ENCODE measurements at places on chromosomes 11 and 22.

- no peak for DNase-seq
Measured at GRCh38 chr11:73034777-73035176, 107.3 kb downstream of the FCHSD2 start.

DNA sequence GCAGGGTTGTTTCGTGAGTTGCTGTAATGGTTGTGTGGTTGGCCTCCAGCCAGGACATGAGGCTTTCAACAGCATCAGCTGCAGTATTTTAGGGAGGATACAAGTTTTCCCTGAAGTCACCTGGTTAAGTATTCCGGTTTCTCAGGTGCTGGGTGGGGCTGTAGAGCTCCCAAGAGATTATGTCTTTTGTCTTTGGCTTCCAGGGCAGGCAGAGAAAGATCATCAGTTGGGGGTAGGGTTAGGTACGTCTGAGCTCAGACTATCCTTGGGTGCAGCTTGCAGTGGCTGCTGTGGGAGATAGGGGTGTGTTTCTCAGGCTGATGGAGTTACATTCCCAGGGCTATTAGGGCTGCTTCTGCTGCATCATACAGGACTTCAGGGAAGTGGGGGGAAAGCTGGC, 47.5 kb upstream of the MRGPRX1 start:
- DNase-seq, result peak; percentile 48

GRCh38 chr11:96234866-96235441, 108.0 kb downstream of the MAML2 start:
- no peak for DNase-seq

DNA sequence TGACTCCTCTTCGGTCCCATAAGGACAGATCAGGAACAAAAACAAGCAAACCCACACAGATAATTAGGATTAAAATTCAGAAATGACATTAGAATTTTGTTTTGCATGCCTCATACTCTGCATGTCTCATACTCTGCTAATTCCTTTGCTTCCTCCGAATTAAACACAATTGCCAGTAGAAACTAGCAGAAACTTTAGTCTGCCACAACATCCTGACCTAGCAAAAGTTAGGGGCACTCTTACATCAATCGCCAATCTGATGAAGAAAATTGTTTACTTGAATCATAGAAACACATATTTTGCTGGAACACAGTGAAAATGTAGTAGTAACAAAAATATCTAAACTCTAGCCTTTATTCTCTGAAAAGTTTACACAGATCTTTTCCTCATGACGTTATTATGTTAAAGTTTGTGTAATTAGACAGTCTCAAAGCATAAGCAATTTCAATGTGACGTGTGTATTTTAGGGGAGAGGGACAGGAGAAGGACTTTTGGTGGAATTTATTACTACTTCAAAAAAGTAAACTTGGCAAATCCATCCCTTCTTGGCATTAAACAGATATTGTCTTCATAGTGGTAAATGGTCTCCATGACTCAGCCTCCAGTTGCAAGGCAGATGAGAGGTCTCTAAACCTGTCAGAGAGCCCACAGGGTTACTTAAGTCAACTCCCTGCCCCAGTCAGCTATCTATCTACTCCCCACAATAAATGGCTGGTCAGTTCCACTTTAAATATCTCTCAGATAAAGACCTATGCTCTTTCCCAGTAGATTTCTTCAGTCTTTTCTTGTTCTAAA, 249.8 kb upstream of the UBASH3B start:
- DNase-seq, result no peak

DNA sequence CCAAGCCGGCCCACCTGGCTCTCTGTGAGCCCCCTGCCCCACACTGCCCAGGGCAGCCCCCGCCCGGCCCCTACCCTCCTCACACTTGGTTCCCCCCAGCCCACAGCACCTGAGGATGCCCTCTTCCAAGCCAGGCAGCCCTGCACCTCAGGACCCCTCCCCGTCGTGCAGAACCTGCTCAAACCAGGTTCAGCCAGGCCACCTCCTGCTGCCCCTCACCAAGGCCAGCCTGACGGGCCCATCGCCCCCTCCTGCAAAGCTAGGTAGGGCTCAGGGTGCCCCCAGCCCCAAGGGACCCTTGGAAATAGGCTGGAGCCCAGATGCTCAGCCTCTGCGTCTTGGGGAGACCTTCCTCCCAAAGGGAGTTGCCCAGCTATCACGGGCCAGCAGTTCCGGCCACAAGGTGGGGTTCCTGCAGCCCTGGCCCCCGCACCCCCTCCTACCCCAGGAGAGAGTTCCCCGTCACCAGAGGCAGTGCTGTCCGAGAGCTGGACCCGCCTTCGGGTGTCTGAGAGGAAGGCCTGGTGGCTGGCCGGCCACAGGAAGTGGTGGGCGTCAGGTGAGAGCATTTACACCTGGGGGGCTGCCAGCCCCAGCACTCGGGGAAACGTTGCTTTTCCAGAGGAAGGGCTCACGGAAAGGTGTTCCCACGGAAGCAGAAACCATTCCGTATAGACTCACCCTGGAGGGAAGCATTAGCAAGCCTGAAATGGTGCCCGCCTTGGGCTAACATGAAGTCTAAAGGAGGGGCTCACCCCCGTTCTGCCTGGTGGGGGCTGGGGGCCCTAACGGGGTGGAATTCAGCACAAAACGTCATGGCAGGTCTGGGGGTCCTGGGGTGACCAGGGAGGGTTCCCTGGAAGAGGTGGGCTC, 3.2 kb upstream of the SYT8 start:
- no peak for DNase-seq

DNA sequence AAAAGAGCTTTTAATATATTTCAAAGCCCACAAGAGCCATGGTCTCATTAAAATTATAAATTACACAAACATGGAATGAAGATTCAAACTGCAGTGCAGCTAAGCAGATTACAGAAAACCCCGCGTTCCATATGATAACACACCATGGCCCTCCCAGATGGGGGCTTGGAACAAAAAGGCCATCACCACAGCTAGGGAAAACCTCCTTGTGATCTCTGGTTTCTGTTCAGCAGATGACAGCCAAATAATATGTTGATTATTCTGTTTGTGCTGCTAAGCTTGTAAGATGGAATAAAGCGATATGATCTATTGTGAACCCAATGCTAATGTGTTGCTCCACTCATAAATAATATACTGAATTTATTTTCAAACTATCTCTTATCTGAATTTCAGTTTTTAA, 28.5 kb downstream of the IMMP1L start:
- no peak for DNase-seq

DNA sequence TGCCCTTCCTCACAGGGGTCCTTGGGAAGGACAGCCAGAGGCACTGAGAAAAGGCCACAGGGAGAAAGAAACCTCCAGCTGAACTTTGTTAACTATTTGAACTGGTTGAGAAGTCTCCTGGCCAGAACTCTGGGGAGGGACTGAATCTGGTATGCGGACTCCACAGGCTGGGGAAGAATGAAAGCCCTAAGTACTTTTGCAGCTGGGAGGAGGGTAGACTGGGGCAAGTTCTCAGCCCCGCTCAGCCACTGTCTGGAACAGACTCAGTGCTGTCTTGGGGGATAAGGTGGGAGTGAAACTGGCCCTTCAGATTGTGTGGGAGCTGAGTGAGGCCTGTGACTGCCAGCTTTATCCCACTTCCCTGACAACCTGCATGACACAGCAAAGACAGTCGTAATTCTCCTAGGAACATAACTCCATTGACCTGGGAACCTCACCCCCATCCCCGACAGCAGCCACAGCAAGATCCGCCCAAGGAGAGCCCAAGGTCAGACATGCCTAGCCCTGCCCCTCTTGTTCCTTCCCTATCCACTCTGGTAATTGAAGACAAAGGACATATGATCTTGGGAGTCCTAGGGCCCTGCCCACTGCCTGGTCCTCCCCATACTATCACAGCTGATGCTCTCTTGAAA, 475.1 kb upstream of the CNTN5 start:
- DNase-seq, result no peak

- no peak for DNase-seq
Measured at GRCh38 chr11:44886790-44887140, 63.9 kb downstream of the TP53I11 start.

DNA sequence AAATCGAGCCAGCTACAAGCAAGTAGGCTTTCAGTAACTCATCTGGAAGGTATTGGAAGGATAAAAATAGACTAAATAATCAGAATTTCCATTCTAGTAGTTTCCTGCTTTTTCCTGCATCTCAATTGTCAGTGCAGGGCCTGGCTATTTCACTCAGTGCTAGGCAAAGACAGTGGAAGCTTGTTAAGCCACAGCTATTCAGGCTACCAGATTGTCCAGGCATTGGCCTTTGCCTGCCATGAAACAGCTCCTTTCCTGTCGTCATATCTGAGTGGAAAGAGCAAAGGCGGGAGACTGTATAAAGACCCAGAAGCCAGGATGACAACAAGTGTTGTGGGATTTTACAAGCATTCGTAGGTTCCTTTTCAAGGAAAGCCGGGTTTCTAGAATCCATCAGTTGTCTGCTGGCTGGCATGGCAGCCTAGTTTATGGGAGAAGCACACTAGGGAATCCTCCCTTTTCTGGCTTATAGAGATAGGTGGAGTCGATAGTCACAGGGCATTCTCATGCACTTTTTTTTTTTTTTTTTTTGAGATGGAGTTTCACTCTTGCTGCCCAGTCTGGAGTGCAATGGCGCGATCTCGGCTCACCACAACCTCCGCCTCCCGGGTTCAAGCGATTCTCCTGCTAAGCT, 2.0 kb upstream of the TNRC6B start:
- no peak for DNase-seq

GRCh38 chr11:30431127-30431814, 108.4 kb downstream of the ARL14EP start:
- no peak for DNase-seq

GRCh38 chr22:31754813-31755212, 994 bp downstream of the DEPDC5 start:
- no peak for DNase-seq

- DNase-seq, result no peak
Measured at GRCh38 chr22:36303115-36303467, 50.2 kb downstream of the APOL1 start.

GRCh38 chr11:43567396-43567975, 113.1 kb upstream of the HSD17B12 start:
- DNase-seq, result peak; percentile 23

DNA sequence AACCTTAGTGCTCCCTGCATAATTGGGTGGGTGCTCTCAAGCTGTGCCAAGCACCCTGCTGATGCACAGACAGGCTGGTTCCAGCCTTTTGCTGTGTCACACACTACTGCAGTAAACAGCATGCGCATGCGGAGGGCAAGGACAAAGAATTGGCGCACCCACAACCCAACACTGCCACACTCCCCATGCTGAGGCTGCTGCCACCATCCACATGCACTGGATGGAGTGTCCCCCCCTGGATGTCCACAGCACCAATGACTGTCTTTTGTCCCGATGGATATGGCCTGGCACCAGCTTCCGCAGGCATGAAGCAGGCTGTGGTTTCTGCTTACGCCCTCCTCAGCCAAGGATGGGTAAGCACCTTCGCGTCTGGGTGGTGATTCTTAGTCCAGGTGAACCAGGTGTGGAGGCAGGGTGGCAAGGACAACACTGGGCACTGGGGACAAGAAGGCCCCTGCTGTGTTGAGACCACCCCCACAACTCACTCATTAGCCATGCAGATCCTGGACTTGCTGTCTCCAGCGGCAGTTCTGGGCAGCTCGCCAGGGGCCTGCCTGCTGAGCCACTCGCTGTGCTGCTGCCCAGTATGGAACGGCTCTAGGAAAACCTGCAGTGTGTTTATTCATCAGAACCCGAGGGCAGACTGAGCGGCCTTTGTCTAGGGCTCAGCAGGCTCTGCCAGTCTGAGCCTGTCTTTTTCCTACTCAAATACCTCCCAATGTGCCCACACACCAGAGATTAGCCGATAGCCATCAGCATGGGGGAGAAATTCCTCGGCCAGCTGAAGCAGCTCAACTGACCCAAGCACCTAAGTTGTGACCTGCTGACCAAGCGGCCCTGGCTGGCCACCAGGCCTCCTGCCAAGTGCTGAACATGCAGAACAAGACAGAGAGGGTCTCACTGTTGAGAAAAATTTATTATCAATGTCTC, 8.2 kb upstream of the NAP1L4 start:
- DNase-seq, result peak; percentile 92

GRCh38 chr22:24026056-24026455, 15.0 kb downstream of the CABIN1 start:
- no peak for DNase-seq

GRCh38 chr11:64141081-64141783, 24.7 kb downstream of the MACROD1 start:
- DNase-seq, result no peak

DNA sequence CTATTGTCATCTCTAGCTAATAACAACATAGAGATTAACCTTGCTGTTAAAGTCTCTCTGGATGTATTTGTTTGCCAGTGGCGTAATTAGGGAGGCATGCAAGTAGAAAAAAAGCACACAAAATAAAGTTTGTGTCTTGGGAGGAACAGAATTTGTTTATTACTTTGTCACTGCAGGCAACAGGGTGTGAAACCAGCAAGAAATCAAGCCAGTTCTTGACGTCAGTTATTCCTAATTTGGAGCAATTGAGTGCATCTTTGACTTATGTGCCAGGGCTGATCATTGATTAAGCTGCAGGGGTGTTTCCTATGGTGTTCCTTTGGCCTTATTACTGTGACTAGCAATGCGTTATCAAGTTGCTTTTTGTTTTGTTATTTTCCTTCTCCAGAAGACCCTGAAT, 751.0 kb downstream of the KCNA4 start:
- DNase-seq, result no peak

DNA sequence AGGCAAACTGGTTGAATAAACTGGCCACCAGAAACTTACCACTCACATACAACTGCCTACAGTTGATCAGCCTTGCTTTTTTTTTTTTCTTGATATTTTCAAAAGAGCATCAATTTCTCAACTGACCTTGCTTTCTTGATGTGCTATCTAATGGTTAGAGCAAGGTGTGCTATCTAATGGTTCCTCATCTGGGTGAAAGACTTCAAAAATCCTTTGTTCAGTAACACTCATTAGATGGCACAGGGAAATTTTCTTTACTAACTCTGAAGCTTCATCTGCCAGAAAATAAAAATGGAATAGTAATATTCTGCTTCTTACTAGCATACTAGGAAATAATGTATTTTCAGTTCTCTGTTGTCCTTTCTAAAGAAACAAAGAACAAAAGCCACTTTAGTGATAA, 51.2 kb upstream of the RAPSN start:
- no peak for DNase-seq

DNA sequence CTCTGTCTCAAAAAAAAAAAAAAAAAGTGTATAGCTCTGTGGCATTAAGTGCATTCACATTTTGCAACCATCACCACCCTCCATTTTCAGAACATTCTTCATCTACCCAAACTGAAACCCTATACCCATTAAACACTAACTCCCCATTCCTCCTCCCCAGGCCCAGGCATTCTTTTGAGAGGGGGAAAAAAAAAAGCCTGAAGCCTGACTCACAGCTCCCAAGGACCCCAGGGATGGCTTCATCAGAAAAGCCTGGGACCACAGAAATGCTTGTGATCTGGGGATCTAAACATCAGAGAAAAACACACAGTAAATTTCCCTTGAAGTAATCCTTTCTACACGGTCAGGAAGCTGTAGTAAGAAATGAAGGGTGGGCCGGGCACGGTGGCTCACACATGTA, 10.7 kb upstream of the GTSE1 start:
- DNase-seq, result no peak

DNA sequence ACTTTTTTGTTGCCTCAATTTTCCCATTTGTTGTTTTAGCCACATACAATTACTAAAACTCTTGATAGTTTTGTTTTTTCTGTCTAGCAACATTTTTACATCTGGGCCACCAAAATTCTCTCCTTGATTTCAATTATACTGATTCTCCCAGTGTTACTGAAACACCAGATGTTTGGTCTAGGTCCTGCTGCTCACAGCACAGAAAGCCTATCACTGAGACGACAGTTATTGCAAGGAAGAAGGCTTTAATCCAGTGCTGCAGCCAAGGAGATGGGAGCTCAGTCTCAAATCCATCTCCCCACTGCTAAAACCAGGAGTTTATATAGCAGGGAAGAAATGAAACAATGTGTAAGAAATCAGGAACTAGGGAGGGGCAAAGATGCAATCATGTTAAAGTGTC, 837.7 kb upstream of the CNTN5 start:
- DNase-seq, result no peak

- peak; percentile 96 for DNase-seq
Measured at GRCh38 chr11:112961146-112961668, at the start of gene NCAM1. Gene NCAM1 (plus strand): TSS chr11:112961420.
